ENCODE measurements at places on chromosomes 5 and 9.
A peak's percentile ranks its signal among the peaks of the same experiment; 100 is the strongest.

DNA sequence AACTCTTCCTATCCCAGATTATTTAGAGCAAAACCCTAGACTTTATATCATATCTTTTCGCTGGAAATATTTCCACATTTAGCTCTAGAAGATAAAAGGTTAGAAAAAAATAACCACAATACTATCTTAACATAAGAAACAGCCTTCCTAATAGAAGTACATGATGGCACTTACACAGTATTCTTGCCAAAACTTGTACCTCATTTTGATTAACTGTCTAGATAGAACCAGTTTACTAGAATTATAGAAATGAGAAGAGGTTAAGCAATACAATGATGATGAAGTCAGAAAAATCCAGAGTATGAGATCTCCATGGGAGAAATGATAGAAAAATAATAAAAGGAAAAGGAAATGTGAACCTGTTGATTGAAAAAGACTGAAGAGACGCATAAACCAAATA lies 63.1 kb downstream of the SLC12A2 start:
- DNase-seq, result no peak

DNA sequence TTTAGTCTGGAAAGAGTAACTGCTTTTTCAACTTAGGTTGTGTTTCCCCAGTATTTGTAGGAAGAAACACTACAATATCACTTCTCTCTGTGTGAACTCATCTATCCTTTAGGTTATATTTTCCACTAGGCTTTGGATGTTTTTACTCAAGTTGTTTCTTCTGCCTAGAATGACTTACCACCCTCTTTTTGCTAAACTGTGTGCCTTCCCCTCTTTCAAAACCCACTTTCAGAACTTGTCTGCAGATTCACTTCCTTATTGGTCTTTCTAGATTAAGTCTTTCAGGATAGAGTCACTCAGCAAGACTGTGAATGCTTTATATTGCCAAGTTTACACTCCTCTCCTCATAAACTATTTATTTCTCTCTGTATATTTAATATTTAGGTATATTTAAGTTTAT lies 14.2 kb upstream of the CAST start:
- DNase-seq, result peak; percentile 82

GRCh38 chr9:70625078-70625477 lies 210.6 kb upstream of the KLF9 start:
- DNase-seq, result no peak

GRCh38 chr9:4308482-4308881 lies 8.6 kb upstream of the GLIS3 start:
- DNase-seq, result no peak

- DNase-seq, result peak; percentile 72
Observed at GRCh38 chr9:112097712-112098688, 77.1 kb downstream of the SUSD1 start.

DNA sequence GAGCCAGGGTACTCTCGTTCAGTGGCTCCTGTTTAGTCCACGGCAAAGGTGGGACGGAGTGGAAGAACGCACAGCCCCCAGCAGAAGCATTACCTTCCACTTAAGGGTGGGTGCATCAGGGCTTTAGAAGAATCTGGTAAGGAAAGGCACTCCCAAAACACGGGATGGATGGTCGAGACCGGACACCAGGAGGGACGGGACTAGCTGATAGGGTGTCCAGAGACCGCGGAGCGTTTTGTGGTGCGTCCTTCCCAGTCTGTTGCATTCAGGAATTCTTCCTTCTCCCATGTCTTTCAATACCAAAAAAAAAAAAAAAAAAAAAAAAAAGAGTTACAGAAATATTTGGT lies 545 bp upstream of the CTSV start:
- DNase-seq, result no peak

GRCh38 chr9:36637491-36638270 lies 65.0 kb downstream of the MELK start:
- no peak for DNase-seq

GRCh38 chr5:65854925-65855324 lies 71.5 kb upstream of the ERBIN start:
- no peak for DNase-seq

GRCh38 chr9:22650145-22650544 lies 203.5 kb downstream of the DMRTA1 start:
- DNase-seq, result no peak

DNA sequence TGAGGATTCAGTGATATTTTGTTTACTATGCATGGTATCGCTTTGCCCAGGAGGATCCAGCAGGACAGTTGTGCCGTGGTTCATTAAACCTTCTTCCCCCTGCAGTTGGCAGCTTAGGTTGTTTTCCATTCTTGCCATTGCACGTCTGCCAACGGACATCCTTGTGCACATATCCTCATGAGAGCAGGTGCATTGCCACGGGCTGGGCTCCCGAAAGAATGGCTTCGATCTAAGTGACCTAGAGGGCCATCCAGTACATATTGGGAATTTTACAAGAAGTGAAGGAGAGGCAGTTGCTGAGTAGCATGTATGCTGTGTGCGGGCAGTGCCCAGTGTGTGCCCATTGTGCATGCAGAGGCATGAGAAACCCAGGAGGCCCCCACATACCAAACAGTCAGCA lies 22.1 kb downstream of the HRH2 start:
- no peak for DNase-seq

GRCh38 chr9:91896513-91897121 lies 53.4 kb downstream of the ROR2 start:
- DNase-seq, result no peak

DNA sequence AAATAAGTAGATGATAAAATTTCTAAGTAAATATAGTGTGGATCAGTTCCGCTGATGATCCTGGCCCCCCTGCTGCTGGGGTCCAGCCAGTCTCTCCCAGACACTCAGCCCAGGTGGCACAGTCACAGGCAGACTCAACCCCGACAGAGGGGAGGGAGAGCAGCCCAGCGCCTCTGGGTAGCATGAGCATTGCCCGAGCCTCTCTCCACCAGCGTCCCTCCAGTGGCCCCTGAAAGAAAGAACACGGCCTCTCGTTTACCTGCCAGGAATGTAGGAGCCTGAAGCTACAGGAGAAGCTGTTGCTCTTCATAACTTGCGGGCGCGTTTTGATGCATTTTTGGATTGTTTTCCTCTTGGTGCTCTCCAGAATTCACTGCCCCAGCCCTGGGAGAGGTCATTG lies 68.8 kb upstream of the ICE1 start:
- DNase-seq, result no peak

GRCh38 chr5:168311061-168311566 lies 19.7 kb downstream of the WWC1 start:
- DNase-seq, result no peak

DNA sequence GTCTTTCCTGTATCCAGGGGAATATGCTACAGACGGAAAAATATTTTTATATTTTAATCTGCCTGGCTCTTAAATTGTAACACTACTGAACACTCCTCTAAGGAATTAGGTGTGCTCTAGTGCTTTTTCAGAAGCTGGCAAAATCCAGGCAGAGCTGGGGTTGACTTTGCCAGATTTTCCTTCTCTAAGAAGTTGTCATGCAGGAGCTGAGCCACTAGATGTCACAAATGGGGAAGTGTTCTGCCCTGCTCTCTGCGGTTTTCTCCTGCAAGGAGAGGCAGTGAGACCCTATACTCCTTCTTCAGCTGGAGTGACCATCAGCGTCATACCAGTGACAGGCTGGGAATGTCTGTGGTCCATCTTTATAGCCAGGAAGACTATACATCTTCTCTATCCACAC lies 112.5 kb downstream of the HAPLN1 start:
- peak; percentile 36 for DNase-seq

GRCh38 chr5:116387738-116388137 lies 186.9 kb downstream of the SEMA6A start:
- DNase-seq, result no peak

DNA sequence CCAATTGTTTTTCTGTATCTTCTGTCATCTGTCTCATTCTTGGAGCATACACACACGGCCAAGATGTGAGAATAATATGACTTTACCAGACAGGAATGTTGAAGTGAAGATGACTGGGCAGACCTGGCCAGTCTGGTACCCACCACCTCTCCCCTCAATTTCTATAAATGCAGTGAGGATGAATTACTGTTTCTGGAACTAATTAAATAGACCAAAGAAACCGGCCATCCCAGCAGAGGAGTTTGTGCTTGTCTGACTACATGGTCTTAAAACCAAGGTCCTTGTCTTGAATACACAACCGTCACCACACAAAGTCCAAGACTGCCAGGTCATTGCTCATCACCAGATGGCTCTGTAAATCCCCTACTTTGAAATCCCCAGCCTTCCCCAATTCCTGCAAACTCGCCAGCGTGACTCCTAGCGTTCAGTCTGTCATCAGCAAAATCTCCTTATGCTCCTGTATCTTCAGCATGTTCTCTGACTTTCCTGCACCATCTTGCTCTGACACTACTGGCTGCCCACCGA lies 147.2 kb downstream of the PDE4D start:
- peak; percentile 4 for DNase-seq

DNA sequence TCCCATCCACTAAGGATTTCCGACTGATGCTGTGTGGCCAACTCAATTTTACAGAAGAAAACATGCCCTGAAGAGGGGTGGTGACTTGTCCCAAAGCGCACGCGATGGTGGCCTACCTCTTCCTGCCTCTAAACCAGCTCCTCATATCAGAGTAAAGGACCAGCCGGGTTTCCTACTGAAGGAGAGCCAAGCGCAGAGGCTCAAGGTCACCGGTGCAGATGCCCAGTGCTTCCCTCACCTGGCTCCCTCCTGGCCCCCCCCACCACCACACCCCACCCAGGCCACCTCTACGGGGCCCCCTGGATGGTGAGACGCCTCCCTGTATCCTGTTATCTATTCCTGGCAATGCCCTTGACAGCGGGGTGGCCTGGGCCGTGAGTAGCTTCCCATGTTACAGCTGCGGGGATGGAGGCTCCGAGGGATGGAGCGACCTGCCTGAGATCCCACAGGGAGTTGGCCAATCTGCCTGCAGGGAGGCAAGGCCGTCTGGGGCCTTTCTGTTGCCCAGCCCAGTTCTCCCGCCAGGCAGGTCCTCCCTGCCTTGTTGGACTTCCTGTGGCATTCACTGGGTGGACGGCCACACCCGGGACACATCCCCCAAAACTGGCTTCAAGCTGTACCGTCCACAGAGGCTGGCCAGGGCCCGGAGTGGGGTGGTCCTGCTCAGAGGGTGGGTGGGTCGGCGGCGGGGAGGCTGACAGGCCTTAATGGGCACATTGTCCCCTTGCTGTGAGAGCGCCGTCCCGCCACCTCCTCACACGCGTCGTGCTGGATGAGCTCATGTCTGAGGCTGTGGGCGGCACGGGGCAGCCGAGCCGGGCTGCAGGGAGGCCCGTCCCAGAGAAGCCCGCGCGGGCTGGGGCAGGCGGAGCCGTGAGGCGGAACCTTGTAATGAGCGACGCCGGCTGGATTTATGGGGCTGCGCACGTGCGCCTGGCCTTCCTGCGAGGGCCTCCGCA lies 72.5 kb downstream of the MACROH2A1 start:
- no peak for DNase-seq

DNA sequence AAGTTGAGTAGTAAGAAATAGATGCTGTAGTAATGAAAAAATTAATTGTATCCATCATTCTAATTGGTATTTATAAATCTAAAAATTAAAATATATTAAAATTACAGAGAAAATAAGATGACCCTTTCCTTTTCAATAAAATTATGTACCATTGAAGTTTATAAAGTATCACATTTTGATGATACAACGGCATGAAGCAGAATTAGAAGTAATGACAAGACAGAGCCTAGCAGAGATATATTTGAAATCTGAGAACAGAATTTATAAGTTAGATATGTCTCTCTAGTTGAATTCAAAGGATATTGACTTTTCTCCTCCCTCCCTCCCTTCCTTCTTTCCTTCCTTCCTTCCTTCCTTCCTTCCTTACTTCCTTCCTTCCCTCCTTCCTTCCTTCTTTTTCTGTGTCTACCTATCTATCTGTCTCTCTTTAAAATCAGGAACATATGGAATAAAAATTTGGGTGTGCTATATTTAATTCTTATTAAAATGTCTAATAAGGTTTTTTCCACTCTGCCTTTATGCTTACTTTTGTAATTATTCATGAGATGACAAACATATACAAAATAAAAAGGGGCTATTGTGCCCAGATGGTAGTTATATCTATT lies 258.5 kb upstream of the CD180 start:
- DNase-seq, result no peak

DNA sequence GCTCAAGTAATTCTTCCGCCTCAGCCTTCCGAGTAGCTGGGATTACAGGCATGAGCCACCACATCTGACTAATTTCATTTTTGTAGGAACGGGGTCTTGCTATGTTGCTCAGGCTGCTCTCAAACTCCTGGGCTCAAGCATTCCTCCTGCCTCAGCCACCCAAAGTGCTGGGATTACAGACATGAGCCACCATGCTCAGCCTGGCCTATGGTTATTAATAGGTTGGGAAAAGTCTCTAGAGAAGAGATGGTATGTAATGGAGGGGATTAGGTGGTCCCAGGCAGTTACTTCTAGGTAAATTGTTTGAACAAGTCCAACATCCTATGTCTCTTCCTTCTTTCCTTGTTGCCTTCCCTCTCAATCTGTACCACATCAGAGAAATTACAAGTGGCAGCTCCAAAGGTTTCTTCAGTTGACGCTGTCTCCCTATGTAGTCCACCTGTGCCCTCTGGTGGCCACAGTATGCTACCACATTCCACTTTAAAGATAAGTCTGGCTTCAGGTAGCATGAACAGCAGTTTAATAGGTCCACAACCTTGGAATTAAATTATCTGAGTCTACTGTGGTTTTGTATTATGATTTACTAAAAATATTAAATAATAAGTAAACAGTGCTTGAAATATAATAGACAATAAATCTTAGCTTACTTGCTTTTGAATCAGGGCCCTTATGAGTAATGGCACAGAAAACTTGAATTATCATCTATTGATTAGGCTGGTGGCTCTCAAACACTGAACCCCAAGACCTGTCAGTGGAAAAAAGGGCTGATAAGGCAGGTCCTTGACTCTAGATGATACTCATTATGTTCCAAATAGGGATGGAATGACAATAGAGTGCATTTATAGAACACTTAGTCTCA lies 9.7 kb downstream of the TIGD6 start:
- DNase-seq, result peak; percentile 58

- no peak for DNase-seq
Observed at GRCh38 chr5:2306711-2307110, 424.0 kb upstream of the IRX4 start.

DNA sequence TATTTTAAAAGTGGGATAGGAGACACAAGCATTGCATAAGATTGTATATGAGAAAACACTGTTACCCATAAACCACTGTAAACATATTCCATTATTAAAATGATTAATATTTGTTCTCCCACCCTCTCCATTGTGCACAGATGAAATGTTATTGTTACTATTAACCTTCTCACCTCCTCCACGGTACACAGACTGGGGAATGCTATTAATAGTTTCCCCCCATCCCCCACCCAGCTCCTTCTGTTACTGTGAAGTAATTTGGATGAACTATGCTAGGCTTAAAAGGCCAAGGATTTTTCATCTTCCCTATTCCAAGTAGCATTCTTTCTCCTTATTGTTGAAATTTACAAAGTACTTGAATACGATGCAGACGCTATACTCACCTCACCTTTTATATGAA lies 91.4 kb downstream of the JAKMIP2 start:
- no peak for DNase-seq

DNA sequence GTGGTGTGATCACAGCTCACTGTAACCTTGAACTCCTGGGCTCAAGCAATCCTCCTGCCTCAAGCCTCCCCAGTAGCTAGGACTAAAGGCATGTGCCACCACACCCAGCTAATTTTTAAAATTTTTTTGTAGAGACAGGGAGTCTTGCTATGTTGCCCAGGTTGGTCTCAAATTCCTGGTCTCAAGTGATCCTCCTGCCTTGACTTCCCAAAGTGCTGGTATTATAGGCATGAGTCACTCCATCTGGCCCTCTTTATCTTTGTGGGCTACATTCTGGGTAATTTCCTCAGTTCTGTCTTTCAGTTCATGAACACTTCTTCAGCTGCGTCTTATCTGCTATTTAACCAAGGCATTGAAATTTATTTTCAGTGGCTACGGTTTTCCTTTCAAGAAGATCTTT lies 196.6 kb upstream of the IER5L start:
- no peak for DNase-seq

GRCh38 chr5:69270840-69271239 lies 36.2 kb downstream of the CDK7 start:
- DNase-seq, result no peak
